ENCODE measurements at places on chromosomes 5 and 9. TPM values are rescaled to one million over a fixed set of nuclear protein-coding genes. Genes with fewer than 3 reads are reported as not detected.

DNA sequence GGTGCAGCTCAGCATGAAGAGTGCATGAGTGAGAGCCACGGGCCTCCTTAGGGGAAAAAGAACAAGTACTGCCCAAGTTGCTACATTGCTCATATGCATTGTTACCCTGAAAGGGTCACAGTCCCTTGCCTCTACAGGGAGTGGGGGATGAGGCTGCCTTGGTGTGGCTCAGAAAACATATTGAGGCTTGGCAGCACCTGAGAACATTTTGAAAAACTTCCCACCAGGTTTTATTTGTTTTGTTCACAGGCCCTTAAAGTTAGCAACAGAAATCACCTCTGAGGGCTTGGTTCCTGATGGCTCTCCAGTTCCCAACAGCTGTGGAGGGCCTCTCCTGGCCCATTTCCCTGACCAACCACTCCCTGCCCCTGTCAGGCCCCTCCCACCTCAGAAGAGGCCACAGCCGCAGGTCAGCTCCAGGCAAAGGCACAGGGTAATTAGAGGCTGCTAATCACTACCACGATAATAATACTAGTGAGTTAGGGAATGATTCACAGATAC lies 90.7 kb upstream of the ADRA1B start:
- peak; percentile 19 for DNase-seq

DNA sequence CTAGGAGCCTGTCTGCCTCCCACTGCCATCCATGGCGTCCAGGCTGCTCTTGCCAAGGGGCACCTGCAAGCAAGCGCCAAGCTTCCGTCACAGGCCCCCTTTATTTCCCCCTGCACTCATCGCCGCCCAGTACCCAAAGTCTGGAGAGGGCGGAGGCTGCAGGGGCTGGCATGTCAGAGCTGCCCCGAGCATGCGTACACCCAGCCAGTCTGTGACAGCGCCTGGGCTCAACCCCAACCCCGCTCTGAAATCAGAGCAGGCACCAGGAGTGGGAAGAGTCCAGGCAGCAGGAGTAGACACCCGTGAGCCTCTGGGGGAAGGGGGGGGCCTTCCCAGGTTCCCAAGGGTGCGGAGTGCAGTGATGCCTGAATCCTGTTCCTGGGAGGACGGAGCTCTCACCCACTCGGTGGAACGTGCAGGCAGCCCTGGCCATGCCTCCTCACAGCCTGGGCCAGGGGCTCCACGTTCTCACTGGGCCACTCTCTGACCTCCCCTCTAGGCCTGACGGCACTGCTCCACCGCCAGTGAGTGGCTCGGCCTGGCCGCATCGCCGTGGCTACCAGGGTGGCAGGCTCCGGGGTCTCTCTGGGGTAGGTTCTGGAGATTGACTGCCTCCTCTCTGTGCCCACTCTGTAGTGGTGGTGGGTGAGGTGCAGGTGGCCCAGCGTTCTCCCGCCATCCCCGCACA lies 469.0 kb downstream of the CDH9 start:
- no peak for DNase-seq

DNA sequence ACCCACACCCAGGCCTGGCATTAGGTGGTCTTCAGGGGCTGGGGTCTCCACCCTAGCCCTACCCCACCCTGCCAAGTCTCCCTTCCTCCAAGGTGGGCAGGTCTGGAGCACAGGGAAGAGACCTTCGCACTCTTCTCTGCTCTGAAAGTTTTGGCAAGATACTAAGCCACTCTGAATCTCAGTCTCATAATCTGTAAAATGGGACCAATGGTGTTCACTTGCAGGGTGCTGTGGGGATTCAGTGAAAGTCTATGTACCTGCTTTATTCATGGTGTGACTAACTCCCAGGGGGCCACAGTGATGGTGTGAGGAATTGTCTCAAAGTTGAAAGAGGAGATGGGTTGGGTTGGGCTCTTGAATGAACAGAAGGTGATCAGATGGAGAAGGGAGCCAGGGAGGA lies 25.0 kb downstream of the LHX2 start:
- no peak for DNase-seq

DNA sequence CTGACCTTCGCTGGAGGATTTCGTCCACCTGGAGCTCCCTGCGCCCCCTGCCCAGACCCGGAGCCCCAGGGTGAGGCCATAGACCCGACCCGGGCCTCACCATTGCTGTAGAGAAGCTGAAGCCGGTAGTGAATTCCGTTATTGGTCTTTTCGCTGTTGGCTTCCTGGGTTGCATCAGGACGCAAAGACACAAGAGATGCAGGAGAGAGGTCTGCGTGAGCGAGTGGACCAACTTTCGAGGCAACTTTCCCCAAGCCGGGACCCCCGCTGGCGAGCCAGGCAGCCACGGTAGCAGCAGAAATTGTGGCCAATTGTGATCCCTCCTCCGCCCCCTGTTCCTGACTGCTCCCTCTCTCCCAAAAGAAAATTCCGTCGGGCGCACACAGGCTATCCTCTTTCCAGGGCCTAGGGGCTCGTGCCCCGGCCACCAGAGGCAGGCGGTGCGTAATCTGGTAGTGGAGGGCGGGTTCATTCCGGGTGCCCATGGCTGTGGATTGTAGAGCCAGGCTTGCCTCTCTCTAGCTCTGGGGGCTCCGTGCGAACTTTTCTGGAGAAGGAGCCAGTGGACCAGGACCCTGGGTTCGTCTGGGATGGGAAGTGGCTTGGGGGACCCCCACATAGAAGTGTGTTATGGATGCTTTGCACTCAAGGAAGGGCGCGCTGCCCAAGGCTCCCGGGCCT lies 3.3 kb downstream of the EBF1 start:
- DNase-seq: no peak

GRCh38 chr5:159386028-159386711 lies 55.9 kb upstream of the IL12B start:
- no peak for DNase-seq

GRCh38 chr9:133406480-133407307 lies 11.1 kb downstream of the REXO4 start:
- DNase-seq: peak; percentile 81

GRCh38 chr9:38019731-38020130 lies 49.3 kb downstream of the SHB start:
- peak; percentile 63 for DNase-seq

DNA sequence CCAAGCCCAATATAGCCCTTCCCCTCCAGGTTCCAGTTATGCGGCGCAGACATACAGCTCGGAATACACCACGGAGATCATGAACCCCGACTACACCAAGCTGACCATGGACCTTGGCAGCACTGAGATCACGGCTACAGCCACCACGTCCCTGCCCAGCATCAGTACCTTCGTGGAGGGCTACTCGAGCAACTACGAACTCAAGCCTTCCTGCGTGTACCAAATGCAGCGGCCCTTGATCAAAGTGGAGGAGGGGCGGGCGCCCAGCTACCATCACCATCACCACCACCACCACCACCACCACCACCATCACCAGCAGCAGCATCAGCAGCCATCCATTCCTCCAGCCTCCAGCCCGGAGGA lies 6.3 kb downstream of the NR4A3 start:
- no peak for DNase-seq

- DNase-seq: peak; percentile 68
Observed at GRCh38 chr5:111999286-111999685, 242.3 kb upstream of the NREP start.

- DNase-seq: no peak
Observed at GRCh38 chr9:106771608-106772007, 91.4 kb upstream of the ZNF462 start.

DNA sequence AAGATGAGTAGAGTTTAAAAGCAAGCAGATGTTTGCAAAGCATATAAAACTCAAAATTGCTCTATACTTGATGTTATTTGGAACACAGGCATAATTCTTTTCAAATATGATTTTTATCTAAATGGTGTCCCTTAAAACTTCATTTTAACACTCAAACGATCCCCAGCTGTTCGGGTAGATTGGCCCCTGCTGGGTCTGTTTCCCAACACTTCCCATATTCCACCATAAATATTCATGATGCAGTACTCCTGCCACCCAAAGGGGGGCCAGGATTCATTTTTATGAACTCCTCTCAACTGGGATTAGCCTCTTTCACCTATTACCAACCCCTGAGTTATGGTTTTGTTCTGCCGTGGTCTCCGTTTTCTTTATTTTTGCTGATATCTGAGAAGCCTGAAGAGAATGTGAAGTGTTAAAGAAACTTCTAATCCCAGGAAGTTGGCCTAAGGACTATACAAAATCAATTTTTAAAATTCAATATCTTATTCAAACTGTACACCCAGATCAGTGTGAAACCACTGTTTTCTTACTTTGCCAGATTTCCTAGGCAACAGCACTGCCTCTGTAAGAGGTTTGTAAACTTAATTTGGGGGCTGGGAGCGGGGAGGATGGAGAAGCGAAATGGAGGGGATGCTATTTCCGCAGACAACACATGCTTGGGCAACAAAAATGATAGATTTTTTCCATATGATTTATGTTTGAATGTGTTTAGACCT lies 384.1 kb downstream of the DMRT2 start:
- DNase-seq: peak; percentile 24

- peak; percentile 11 for DNase-seq
Observed at GRCh38 chr5:76403766-76404222, 709 bp downstream of the IQGAP2 start.

DNA sequence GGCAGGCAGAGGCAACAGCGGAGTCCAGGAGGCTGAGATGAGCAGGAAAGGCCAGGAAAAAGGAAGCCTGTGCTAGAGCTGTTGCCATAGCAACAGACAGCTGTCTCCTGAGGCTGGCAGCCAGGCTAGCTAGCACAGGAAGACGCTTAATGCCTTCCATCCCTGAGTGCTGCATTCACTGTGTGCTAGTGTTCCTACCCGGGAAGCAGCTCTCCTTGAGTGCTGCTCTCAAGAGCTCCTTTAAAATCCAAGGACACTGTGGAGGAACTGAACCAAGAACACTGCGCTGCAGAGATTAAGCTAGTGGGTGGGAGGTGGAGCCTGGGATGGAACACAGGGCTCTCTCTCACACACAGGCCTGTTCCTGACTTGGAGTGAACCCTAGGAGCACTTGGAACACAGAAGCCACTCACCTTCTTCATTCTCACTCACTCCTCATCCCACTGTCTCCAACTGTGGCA lies 53.5 kb upstream of the IL7R start:
- peak; percentile 87 for DNase-seq

- DNase-seq: peak; percentile 65
Observed at GRCh38 chr5:154756009-154756867, 1.1 kb downstream of the LARP1 start.

DNA sequence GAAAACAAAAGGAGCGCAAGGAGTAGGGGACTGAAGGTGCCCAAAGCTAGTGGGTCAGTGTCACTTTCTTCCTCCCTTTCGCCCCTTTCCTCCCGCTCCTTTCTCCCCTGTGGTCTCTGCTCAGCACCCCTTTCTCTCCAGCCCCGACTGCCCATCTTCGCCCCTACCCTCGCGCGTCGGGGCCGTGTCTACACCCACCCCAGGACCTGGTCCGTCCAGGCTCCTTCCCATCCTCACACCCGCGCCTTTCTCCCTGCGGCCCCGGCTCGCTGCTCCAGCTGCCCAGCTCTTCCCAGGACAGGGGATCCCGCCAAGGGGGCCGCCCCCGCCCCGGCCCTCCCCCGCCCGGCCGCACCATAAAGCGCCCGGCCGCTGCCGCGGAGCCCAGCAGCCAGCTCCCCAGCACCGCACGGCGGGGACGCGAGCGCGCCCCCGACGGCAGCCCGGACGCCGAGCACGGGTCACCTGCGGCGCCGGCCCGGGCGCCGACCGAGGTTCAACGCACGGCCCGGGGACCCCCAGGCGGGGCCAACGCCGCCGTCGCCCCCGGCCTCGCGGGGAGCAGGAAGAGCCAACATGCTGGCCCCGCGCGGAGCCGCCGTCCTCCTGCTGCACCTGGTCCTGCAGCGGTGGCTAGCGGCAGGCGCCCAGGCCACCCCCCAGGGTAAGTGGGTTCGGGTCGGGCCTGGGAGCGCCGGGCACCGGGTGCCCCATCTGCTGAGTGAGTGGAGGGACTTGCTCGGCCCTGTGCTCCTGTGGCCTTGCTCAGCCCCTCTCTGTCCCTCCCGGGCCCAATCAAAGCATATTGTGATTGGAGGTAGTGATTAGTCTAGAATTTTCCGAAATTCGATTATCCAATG lies at the start of gene THBS4:
THBS4 (plus strand) TSS at position 387 of the 860 bp plus-strand sequence; CDS start at position 577, 190 bp downstream.
- peak; percentile 16 for DNase-seq

- no peak for DNase-seq
Observed at GRCh38 chr5:96967400-96967799, 31.5 kb downstream of the LNPEP start.

DNA sequence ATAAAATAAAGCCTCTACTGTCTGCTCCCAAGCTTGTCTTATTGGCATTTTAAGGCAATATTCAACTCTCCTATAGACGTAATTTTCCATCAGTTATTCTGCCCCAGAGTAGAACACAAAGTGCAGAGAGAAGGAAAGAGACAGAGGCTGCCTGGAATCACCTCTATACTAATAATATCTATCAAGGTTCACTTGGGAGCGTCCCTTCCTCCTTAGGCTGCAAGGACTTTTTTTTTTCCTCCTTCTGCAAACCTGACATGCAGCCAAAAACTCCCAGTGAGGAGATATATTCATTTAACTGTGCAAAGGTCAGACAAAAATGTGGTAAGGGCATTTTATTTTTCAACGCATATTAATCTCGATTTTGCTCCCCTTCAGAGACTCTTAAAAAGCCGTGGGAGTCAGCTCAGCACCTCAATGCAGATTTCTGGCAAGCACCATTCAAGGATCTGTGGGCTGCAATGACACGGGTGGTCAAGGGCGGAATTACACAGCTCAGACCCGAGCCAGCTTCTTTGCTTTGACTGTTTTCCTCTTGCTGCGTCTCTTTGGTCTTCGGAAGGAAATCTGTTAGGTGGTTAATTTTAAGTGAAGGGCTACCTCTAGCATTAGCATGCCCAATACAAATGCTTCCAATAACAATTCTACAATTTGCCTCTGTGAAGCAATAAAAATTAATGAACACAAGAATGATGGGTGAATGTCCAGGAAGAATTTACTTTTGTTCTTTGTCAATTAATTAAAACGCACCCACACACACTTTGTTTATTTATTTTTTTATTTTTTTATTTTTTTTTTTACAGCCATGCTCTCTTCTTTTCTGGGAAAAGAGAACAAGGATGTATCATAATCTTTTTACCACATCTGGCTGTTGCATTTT lies 587.7 kb upstream of the GRAMD2B start:
- peak; percentile 2 for DNase-seq

- DNase-seq: peak; percentile 65
Observed at GRCh38 chr5:14628346-14628745, 36.2 kb upstream of the OTULIN start.

- DNase-seq: peak; percentile 42
Observed at GRCh38 chr5:127802477-127802865, 99.3 kb downstream of the CCDC192 start.

Gene CRB2
- total RNA-seq: not detected

Gene RNF180
- not detected for total RNA-seq

Gene IQGAP2
- total RNA-seq: not detected

Gene CNTFR
- not detected for total RNA-seq

Gene FAM151B
- 3.4 TPM for total RNA-seq

Gene TRPM3
- total RNA-seq: not detected

Gene MOB3B
- not detected for total RNA-seq

Gene RAB3C
- not detected for total RNA-seq

Gene PCDHGB5
- 13.2 TPM for total RNA-seq
